Progenitor cell of endocrine pancreas (in vitro differentiated cells): ENCODE measurements at places on chromosomes 11 and 22. TPM values are rescaled to one million over a fixed set of nuclear protein-coding genes. Genes with fewer than 3 reads are reported as not detected.

Gene TRIM51
- not detected in 2 replicates for total RNA-seq

GRCh38 chr22:37020192-37020479 lies 594 bp downstream of the MPST start:
- H3K4me3 ChIP-seq: peak overlapping the region; percentile 95
- peaks cover 34% of the 10 kb centered on the region for H3K4me1 ChIP-seq
- peak overlapping the region; percentile 97 for H3K27ac ChIP-seq
- H3K36me3 ChIP-seq: peaks cover 14% of the 10 kb centered on the region

DNA sequence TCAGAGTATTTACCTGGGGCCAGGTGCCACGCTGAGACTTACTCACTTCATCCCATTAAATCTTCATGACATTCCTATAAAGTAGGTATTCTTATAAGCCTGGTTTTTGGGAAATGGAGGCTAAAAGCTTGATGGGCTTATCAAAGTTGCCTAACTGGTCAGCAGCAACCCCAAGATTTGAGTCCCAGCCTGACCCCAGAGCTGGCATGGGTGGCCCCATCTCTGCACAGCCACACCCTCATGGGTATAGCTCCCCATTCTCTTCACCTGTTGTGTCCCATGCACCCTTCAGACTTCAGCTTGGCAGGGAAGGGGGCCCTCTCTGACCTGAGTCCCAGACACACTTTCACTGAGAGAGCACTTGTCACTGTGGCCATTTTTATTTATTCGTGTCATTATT lies 37.4 kb upstream of the TP53I11 start:
- H3K4me1 ChIP-seq: no peaks in the 10 kb centered on the region
- H3K36me3 ChIP-seq: no peaks in the 10 kb centered on the region
- no peak overlapping the region for H3K27ac ChIP-seq
- H3K4me3 ChIP-seq: no peak overlapping the region

DNA sequence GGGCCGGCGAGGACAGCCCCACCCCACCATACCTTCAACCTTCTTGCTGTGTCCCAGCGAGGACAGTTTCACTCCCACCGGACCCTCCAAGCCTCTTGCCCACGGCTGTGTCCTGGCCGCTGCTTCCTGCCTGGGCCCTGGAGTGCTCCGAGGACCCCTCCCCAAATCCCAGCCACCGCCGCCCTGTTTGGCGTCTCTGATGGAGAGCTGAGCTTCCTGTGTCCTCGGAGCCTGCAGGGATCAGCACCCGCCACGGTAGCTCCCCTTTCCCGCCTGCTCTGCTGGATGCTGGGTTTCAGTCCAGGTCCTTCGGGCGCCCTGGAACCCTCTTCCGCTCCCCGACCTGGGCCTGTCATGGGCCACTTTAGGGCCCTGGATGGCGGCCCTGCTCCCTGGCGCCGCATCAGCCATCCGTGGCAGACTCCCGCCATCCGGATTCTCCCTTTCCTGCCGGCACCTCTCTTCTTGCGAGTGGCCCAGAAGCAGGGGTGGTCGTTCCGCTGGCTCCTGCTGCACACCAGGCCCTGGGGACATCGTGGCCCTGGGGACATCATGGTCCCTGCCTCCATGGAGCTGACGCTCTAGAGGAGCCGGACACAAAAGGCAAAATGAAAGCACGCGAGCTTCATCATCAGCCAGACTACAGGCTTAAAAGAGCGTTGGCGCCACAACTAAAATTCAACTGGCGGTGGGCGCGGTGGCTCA lies 34.3 kb upstream of the GAL start:
- H3K36me3 ChIP-seq: no peaks in the 10 kb centered on the region
- H3K4me3 ChIP-seq: no peak overlapping the region
- H3K4me1 ChIP-seq: no peaks in the 10 kb centered on the region
- no peak overlapping the region for H3K27ac ChIP-seq
- DNase-seq: no peak
- H3K27me3 ChIP-seq: peaks cover 10% of the 10 kb centered on the region

DNA sequence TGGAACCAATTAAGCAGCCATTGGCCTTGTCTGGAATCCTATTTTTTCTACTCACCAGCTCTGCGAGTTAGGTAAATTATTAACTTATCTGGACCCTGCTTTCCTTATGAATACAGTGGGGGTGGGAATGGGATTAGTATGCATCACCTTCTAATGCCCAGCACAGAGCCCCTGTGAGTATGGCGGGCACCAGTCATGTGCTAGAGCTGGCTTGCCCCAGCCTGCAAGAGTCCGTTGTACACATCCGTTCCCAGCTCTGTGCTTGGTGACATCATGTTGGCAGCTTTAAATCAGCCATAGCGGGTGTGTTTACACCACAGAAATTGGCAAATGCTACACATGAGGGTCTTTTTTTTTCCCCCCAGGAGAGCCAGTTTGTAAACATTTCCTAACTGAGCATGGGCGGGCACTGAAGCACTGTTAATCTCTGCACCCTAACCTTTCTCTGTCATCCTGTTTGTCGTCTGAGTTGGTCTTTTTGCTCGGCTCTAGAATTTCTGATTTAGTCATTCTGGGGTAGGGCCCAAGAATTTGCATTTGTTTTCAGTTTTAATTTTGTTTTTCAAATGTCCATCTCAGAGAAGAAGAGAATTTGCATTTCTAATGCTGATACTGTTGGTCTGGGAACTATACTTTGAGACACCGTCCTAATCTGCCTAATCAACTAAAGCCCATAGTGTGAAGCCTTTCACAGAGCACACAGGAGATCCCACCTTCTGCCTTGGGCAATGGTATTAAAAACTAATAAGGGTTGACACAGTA lies 130.3 kb upstream of the TBCEL start:
- no peak for DNase-seq
- H3K36me3 ChIP-seq: no peaks in the 10 kb centered on the region
- H3K27me3 ChIP-seq: peaks cover 15% of the 10 kb centered on the region
- no peak overlapping the region for H3K4me3 ChIP-seq

GRCh38 chr11:30594646-30595411 lies 8.7 kb upstream of the MPPED2 start:
- H3K4me3 ChIP-seq: no peak overlapping the region
- peaks cover 15% of the 10 kb centered on the region for H3K27me3 ChIP-seq

DNA sequence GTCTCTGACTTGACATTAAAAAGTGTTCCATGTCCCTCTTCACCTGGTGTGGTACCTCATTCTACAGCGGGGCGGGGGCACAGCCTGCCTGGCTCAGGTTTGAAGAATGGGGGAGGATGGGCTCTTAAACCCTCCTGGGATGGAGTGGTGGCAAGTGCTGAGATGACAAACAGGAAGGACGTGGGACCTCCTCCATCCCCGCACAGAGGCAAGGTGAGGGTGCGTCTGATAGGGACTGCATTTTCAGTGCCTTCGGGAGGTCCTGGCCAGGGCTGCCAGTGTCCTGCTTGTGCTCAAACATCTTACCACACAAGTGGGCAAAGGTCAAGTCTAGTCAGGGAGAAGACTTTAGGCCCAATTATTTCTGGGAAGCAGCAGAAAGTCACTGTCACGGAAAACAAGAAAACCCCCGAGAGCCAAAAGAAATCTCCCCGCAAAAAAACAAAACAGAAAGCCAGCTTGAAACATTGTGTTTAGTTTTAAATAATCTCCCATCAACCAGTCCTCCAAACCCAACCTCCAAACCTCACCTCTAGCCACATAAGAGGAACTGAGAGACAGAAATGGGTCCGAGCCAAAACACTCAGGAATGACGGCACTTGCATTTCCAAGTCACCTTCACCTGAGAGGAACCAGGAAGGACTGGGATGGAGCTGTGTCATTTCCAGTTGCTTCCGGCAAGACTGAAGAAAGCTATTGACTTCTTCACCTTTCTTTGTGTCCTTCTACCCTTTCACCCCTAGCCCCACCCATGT lies 966.5 kb downstream of the NTM start:
- peaks cover 9% of the 10 kb centered on the region for H3K4me1 ChIP-seq
- H3K27ac ChIP-seq: no peak overlapping the region
- DNase-seq: no peak
- peaks cover 54% of the 10 kb centered on the region for H3K27me3 ChIP-seq
- no peak overlapping the region for H3K4me3 ChIP-seq

DNA sequence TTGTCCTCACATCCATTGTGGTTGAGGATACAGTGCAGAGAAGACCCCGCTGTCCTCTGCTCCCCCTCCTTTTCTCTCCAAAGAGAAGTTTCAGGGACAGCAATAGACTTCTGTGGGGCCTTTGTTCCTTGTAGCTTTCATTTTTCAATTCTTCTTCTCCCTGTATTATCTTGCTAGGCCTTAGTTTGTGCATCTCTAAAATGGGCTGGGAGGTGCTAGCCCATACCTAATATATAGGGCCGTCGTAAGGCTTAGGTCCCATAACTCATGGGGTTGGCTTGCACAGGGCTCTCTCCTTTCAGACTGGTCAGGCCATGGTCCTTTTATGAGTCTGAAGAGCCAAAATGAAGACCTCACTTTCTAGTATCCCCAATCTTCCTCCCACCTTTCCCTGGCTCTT lies 33.0 kb downstream of the ZBTB16 start:
- peaks cover under 1% of the 10 kb centered on the region for H3K36me3 ChIP-seq
- no peaks in the 10 kb centered on the region for H3K27me3 ChIP-seq
- peak overlapping the region; percentile 98 for H3K27ac ChIP-seq
- DNase-seq: no peak
